ENCODE measurements at places on chromosomes 6 and 20.

DNA sequence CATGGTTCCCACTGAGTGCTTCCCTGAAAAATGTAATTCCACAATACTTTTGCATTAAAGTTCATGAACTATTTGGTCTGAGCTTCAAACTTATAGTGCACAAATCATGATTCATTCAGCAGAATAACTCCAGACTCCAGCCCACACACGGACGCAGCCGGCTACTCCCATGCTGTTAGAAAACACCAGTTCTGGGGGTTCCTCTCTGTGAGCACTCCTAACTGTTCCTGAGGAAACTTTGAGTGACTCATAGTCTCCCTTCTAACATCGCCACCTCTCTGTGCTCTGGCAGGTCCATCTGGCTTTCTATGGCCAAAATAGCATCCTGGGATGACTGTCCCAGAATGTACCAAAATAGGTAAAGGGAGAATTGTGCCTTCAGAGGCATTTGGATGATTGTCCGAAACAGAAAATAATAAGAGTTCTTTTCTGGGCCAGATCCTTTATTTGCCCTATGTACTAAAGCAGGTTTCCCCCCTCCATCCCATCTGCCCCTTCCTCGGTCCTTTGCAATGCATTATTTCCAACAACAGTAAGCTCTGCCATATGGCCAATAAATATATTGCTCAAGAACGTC, 32.3 kb upstream of the LY86 start:
- DNase-seq, result no peak

DNA sequence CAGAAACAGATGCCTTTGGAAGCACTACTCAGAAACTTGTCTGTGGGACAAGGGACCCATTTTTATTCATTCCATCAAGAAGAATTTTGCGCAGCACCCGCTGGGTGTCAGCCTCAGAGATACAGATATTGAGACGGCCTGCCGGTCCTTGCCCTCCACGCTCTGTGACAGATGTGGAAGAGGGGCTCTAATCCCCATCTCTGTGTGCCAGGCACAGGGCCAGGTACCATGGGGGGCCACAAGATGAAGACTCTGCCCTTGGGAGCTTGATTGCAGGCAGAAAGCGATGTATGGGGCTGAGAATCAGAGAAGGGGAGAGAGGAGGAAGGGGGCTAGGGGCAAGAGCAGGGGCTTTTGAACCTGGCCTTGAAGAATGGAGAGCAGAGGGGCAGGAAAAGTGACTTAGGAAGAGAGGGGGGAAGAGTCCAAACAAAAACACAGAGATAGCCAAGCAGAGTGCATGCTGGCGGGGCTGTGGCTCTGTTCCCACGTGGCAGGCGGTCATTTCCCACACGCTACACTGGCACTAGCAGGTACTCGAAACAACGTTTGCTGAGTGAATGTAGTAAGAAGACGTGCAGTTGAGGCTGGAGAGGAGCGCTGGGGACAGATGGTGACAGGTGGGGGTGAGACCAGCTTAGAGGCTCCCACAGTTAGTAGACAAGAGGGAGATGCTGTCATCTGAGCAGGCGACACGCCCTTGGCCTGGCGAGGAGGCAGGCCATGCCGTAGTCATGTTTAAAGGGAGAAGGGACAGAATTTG, 170.3 kb upstream of the SNX9 start:
- DNase-seq, result no peak

GRCh38 chr6:30615219-30615957, 1.7 kb downstream of the PPP1R10 start:
- peak; percentile 91 for DNase-seq

DNA sequence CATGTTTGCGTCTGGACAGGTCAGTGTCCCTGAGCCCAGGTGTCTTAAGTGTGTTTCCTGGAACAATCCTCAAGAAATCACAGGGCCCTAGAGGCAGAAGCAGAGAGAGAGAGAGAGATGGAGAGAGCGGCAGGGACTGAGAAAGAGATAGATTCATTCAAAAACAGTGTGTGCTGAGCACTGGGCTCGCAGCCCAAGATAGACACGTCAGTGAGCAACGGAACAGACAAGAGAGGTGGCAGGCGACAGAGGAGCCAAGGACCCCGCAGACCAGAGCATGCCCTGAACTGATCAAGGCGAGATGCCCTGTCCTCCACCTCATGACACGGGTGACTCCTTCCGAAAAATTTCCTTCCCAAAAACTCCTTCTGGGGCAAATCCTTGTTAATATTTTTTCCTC, 362.0 kb upstream of the SULF2 start:
- DNase-seq, result no peak

DNA sequence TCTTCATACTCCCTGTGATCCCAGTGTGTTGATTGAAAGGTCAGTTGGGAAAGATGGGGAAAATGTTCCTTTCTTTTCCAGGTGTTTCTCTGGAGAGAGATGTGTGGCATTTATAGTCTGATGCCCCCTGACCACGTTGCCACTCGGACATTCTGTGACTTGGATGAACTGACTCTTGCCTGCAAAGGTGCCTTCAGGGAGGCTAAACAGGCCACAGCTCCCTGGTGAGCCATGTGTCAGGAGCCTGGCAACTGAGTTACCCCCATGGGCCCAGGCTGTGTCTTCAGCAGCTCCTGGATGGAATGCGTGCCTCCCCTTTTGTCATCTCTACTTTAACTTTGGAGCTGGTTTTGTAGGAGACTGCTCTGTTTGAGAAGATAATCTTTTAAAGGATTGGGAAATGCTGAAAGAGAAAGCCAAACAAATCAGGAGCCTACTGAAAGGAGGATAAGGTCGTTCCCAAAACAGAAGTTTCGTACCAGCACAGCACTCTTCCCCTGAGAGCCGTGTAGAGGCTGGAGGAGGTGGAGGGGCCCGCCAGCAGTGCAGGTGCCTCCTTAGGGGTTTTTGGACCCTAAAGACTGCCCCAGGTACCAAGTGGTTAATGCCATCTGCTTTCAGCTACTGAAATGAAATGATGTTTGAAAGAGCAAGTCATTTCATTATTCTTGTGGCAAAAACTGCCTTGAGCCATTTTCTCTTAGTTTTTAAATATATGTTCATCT, 322.8 kb downstream of the ZFAND3 start:
- DNase-seq, result no peak

- DNase-seq, result no peak
Measured at GRCh38 chr6:168139121-168139520, 60.1 kb upstream of the FRMD1 start.

DNA sequence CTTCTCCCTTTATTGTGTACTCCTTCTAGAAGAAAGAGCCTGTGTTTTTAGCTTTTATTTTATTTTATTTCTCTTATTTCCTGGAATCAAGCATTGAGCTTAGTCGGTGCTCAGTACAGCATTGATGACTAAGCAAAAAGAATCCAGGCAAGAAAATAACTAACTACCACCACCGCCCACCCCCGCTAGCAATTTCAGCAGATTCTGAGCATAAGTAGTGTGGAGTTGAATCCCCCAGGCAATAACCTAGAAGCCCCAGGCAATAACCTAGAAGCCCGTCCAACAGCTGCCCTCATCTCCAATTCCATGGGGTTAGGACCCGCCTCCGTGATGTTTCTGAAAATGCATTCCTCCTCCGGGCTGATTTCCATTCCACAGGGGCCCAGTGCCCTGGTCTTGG, 258.0 kb upstream of the TAB2 start:
- DNase-seq, result peak; percentile 37

Measured in choroid plexus epithelial cell (primary cell).